ENCODE measurements at places on chromosomes 13 and 19.

DNA sequence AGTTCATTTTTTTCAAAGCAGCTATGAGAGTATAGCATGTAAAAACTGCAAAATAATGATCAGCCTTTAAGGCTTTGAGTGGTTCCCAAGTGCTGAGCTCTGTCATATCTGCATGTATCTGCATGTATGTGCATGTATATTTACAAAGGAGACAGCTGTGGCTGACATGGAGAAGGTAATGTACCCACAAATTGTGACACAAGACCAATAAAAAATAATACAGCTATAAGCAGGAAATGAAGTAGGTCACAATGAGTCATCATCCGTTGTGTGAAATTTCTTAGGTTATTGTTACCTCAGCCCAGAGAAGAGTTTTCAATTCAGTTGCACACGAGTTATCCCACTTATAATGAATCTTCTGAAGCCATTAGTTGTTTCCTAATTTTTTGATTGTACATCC is 60.9 kb upstream of the MED4 start:
- no peak for DNase-seq

DNA sequence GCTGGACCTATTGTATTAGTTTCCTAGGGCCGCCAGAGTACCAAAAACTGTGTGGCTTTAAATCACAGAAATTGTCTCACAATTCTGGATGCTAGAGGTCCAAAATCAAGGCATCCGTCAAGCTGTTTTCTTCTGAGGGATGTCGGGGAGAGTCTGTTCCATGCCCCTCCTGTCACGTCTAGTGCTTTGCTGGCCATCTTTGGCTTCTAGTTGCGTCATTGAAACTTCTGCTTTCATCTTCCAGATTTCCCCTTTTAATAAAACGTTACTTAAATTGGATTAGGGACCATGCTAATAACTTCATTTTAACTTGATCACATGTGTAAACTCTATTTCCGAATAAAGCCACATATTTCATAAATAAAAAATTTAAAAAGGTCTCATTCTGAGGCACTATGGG is 47.5 kb downstream of the TRPM4 start:
- no peak for DNase-seq

DNA sequence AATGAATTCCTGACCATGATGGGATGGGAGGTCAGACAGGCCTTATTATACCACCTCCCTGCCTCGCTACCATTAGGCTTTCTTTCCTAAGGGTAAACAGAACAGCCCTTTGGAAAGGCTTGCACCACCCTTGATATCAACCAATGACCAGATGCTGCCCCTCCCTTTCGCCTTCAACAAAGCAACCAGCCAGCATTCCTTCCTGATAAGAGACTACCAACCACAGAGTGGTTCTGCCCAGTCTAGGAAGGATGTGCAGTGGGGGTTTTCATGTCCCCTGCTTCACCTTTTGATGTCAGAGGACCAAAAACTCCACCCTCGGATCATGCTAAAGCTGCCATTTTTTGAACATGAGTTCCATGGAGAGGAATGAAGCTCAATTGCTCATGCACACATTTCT is 21.7 kb downstream of the TEX30 start:
- no peak for DNase-seq

DNA sequence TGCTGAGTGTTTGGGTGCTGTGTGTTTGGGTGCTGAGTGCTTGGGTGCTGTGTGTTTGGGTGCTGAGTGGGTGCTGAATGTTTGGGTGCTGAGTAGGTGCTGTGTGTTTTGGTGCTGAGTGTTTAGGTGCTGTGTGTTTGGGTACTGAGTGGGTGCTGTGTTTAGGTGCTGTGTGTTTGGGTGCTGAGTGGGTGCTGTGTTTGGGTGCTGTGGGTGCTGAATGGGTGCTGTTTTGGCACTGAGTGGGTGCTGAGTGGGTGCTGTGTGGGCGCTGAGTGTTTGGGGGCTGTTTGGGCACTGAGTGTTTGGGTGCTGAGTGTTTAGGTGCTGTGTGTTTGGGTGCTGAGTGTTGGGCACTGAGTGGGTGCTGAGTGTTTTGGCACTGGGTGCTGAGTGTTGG is 48.5 kb upstream of the F7 start:
- DNase-seq: peak; percentile 17

DNA sequence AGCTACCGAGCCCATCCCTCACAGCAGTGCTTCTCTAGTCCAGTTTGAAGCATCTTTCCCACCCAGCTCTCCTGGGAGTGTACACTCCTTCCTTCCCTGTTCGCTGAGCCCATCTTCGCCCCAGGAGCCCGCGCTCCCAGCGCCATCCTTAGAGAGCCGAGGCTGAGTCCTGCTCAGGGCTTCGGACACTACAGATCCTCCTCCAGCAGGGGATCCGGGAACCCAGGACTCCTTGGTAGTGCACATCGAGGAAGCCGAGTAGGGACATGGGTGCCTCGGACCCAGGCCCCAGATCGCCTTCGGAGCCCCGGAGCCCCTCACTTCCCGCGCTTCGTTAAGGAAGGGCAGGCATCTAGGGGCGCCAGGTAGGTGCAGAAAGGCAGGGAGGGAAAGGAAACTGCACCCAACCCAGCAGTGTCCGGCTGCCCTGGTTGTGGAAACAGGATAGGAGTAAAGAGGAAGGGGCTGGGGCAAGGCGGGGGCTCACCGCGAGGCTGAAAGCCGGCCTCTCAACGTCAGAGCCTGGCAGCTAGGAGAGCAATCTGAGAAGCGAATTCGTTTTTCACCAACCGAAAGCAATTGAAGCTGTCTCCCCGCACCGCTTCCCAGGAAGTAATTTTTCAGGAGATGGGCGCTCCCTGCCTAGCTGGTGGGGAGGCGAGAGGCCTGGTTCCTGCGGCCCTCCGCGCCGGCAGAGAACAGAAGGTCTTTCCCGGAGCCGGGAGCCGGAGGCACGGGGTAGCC is 1.0 kb downstream of the PDX1 start:
- no peak for DNase-seq

- no peak for DNase-seq
These were observed 225.8 kb upstream of the IRS2 start for GRCh38 chr13:110012102-110012739.

- DNase-seq: no peak
These were observed 164.9 kb downstream of the UFM1 start for GRCh38 chr13:38514575-38514974.

DNA sequence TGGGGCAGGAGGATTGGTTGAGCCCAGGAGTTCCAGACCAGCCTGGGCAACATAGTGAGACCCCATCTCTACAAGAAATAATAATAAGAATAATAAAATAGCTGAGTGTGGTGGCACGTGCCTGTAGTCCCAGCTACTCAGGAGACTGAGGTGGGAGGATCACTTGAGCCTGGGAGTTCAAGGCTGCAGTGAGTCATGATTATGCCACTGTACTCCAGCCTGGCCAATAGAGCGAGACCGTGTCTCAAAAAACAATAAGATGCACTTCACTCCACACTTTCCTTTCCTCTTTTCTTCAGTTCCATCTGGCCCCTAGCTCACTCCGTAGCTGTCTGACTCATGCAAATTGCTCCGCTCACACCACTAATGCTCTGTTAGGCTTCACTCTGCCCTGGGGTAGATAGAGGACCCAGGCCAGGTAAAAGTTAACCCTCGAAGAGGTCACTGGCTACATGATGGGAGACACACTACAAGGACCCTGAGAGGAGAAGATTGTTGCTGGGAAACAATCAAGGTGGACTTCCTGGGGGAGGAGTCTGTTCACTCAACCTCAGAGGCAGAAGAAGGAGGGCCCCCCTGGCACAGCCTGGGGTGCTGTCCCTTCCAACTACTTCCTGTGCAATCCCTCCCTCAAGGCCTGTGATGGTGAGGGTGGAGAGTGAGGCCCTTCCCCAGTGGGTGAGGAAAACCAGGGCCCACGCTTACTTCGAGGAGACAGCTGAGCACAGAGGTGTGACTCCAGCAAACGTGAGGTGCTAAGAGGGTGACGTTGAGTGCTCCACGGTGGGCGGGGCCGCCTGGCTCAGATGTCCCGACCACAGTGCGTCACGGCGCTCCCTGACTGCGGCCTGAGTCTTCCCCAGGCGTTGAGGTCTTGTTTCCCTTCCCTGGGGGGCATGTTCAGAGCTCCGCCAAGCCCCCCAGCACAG is 8.8 kb upstream of the TNFSF9 start:
- DNase-seq: no peak

DNA sequence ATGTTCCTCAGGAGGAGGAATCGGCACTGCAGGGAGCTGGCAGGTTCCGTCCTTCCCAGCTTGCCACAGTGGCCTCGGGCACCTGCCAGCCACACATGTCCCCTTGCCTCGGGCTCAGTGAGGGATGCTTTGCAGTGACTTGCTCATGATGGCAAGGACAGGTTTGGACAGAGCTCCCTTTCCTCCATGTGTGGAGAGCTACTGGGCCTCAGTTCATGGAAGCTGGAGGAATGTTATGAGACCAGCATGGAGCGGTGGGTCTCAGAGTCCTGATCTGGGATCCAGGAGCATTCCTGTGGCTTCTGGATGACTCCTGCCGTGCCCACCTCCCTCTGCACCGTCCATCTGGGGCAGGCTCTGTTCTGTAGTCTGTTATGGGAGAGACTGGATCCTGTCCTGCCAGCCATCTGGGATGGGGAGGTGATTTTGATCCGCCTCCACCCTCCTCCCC is 59.2 kb downstream of the SIPA1L3 start:
- peak; percentile 81 for DNase-seq

- no peak for DNase-seq
These were observed 208.3 kb upstream of the SERP2 start for GRCh38 chr13:44165221-44165888.

- no peak for DNase-seq
These were observed 382 bp downstream of the ZNF77 start for GRCh38 chr19:2944403-2944774.

DNA sequence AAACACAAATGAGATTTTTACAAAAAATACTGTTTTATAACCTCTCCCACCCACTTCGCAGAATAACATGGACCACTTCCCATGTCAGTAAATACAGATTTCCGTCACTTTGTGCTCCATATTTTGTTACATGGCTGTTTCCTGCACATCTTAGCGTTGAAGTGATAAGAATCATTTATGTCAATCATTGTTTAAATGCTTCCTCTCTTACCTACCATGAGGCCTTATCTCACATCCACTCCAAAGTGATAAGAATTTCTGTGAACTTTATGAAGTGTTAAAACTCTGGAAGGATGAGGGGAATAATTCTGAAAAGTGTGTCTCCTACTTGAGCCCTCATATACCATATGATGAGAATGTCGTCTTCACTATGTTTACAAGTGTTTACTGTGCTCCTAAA is 36.6 kb upstream of the IL17D start:
- no peak for DNase-seq

DNA sequence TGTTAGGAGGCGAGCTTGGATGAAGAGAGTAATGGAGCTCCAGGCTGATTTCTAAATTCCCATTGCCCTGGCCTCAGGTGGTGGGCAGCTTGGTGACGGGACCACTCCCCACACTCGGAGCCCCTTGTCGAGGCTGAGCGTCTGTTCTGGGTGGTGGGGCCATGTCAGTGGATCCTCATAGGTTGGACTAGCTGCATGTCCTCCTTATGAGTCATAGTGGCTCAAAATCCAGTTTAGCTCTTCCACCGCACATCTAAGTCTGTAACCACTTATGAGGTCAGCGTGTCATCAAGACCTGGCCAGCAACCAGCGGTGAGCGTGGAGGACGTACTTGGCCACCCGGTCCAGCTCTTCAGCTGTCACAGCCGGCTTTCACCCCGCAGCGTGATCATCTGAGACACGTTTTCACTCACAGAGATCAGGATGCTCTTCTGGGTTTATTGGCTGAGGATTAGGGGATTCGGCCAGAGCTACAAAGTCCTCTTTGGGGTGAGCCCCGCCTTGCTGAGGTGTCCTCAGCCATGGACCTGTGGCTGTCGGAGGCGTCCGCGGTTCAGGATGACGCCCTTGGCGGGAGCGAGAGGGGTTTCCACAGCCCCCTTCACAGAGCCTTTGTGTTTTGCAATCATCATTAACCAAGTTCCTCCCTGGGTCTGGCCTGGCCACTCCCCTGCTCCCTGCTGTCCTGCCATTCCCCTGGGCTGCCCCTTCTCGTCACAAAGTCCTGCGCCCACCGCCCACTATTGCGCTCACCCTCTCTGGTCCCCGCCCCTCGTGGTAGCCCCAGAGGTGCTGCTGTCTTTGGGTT is 41.9 kb downstream of the ADPRHL1 start:
- no peak for DNase-seq

GRCh38 chr19:5952193-5953029 is 25.5 kb downstream of the RANBP3 start:
- no peak for DNase-seq

- no peak for DNase-seq
These were observed 6.1 kb upstream of the CYSLTR2 start for GRCh38 chr13:48647625-48648024.

DNA sequence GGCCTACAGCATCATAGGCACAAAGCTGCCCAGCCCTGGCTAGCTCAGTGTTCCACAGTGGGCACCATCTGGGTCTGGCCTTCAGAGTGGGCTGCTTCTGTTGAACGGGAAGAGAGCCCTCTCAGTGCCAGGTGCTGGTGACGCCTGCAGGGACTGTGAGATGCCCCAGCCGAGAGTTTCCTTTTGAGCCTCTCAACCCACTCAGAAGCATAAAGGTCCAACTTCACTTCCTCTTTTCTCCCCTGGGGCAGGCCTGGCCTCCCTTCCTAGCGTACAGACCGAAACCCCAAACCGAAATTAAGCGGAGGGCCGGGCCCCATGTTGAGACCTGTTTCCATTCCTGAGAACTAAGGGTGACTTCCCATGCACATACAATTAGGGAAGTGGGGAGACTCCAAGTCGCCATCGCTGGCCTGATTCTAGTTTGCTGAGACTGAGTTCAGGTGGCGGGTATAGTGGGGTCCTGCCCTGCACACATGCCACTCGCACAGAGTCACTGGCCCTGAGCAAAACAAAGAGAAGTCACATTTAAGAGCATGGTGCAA is 6.9 kb downstream of the RAB8A start:
- DNase-seq: no peak

DNA sequence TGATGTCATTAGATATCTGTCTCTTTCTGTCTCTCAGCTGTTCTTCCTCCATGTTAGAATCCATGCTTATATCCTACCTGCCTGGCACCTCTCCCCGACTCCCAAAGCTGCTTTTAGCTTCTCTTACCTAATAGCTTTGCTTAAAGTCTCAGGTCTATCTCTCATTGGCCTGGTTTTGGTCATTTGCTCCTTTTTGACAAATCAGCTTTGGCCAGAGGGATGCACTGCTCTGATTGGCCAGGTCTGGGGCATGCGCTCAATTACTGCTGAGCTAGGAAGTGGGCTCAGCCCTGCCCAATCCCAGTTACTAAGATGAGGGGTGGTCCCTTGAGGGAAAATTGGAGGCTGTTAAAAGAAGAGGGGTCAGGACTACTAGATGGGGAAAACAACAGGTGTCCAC is 11.5 kb upstream of the CLASRP start:
- DNase-seq: no peak

DNA sequence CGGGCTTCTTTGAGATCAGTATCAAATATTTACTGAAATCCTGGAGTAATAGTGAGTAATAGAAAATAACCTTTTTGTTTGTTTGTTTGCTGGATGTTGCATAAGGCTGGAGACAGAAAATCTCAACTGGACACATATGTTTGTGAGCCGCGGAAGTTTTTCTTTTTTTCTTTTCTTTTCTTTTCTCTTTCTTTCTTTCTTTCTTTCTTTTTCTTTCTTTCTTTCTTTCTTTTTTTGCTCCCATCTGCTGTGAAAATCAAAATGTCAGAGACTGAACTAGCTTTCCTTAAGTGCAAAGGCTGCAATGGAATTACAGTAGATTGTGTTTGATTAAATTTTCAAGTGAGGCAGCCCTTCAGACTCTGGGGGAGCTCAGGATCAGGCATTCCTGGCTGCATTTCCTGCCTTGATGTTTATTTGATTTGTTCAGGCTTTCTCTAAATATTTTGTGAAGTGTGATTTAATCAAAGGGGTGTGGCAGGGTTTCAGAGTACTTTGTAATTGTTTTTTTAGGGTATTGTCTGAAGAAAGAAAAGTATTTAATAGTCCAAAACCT is 319 bp downstream of the FRY start:
- no peak for DNase-seq

- DNase-seq: no peak
These were observed 120.5 kb downstream of the TNFRSF19 start for GRCh38 chr13:23690668-23691067.

Data from dorsolateral prefrontal cortex (tissue), 122 donors.